Hepatic stellate cell (primary cell): ENCODE measurements at places on chromosomes 16 and 17.

GRCh38 chr16:24217461-24217860, 38.7 kb upstream of the CACNG3 start:
- DNase-seq: no peak

- no peak for DNase-seq
These were observed 69.5 kb downstream of the AMFR start for GRCh38 chr16:56355786-56356275.

DNA sequence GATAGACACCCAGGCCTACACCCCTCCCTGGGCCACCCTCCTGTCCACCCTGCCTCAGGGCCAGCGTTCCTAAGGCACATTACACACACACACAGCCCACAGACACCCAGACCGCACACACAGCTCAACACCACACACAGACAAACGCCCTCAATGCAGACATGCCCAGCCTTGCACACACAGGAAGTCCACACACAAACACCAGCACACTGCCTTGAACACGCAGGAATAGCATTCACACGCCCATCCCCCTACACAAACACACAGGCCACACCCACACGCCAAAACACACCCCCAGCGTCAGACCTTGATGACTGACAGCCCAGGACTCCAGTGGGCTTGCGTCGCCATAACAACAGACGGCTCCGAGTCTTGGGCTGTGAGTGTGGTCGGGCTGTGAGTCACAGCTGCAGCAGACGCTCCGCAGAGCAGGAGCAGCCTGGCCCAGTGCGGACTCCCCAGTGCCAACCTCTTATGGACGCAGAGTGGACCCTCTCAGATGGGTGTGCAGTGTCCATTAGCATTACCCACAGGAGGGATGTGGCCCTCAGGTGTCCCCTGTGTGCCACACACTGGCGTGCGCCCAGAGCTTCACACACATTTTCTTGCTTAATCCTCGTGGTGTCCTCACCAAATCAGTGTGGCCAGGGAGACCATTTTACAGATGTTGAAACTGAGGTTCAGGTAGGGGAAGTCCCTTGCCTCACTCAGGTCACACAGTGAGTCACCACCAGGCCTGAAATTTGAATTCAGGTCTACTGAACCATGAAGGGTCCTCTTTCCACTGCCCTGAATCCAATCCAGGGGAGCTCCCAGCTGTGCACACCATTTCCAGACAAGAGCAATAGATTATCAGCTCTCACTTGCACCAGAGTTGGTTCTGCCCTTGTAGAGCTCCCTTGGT, 17.8 kb upstream of the RAI1 start:
- peak; percentile 99 for DNase-seq

DNA sequence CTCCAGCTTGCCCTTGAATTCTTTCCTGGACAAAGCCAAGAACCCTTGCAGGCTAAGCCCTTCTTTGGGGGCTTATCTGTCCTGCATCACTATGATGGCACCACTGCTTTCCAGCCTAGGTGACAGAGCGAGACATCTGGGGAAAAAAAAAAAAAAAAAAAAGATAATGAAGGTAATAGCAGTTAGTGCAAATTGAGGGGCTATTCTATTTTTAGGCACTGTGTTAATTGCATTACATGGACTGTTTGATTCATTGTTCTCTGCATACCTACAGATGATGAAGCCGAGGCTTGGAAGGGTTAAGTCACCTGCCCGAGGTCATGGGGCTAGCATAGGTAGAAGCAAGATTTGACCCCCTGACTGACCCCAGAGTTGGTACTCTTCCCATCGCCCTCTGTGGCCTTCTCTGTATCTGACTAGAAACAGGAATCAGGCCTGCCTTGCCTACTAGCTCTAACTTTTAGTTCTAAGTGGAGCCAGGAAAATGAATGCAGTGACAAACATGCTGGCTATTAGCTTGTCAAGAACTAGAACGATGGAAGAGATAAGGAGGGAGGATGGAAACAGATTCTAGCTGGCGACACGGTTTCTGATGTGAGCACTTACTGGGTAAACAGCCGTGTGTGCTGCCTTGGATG, 312.1 kb downstream of the SNX29 start:
- no peak for DNase-seq

DNA sequence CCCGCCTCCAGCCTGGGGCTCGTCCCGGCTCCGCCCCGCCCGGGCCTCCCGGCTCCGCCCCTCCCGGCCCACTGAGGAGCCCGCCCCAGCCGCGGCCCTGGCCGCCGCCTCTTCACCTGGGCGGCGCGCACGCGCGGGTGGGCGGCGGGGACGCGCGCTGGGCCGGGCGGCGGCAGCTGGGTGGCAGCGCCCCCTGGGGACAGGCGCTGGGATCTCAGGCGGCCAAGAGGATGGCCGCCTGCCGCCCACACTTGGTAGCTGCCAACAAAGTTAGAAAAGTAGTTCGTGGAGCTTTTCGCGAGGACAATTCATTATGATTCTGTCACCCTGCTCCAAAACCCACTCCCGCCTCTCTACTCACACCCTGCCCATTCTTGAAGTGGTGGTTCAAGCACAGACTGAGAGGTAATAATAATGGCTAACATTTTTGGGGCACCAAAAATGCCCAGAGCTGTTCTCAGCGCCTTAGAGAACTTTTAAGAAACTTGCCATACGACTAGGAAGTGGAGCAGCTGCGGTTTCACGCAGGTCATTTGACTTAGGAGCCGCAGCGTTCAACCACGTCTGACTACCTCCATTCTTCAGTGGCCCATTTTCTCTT, 340 bp upstream of the MYO1D start:
- DNase-seq: peak; percentile 89

DNA sequence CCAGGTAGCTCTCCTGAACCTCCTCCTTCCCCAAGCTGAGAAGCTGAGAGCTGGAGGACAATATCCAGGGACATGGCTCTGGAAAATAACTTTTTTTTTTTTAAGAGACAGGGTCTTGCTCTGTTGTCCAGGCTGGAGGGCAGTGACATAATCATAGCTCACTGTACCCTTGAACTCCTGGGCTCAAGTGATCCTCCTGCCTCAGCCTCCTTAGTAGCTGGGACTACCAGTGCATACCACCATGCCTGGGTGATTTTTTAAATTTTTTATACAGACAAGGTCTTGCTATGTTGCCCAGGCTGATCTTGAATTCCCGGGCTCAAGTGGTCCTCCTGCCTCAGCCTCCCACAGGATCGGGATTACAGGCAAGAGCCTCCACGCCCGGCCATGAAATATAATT, 6.2 kb downstream of the SLC46A1 start:
- no peak for DNase-seq

- no peak for DNase-seq
These were observed 3.5 kb upstream of the CDH13 start for GRCh38 chr16:82623241-82623640.

DNA sequence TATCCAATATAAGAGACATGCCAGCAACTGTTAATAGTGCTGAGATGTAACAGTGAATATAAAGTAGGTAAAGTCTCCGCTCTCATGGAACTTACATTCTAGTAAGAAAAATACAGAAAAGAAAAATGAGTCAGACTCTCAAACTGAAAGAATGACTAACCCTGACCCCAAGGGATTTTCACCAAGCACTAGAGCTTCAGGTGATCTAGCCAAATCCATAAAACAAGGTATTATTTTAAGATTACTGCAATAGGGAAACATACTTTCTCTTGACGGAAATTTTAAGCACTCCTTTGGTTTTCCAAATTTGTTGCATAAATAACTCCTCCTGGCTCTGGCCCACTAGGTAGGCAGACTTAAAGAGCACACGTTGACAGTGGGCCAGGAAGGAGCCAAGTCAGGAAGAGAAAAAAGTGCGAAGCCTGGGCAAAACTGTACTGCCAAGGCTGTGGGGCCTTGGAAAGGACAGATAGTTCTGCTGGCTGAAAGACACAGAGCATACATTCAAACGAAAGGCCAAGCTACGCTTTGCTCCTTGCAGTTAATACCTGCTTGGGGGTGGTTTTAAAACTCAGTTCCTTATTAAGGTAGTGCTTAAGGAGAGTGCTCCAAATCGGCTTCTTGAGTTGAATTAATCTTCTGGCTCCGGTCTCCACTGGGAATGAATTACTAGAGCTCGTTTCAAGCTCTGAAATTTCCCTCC, 1.4 kb downstream of the GOT2 start:
- DNase-seq: peak; percentile 22

DNA sequence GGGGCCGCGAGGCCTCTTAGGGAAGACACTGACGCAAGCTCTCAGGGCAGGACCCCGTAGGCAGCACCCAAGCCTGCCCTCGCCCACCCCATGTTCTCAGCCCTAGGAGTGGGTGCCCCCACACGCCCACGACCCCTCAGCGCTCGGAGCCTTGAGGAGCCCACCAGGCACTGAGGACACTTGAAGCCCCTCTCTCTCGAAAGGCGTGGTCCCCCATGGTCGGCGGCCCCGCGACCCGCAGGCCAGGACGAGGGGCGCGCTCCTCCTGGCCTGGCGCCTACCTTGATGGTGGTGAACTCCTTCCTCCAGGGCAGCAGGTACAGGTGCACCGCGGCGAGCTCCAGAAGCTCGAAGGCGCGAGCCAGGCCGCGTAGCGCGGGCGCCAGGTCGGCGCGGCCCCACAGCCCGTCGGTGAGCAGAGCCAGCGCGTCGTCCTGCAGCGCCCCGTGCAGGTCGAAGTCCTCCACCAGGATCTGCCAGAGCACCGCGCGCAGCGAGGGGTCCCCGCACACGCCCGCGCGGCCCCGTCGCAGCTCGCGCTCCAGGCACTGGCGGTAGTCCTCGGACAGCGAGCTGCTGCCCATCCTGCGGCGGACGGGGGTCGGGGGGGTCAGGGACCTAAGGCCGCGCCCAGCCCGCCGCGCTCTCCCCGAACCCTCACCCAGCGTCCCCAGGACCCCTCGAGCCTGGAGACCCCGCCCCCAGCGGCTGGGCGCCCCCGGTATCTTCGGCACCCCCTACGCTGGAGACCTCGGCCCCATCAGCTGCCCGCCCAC, 668 bp downstream of the SPATA2L start:
- DNase-seq: peak; percentile 63

DNA sequence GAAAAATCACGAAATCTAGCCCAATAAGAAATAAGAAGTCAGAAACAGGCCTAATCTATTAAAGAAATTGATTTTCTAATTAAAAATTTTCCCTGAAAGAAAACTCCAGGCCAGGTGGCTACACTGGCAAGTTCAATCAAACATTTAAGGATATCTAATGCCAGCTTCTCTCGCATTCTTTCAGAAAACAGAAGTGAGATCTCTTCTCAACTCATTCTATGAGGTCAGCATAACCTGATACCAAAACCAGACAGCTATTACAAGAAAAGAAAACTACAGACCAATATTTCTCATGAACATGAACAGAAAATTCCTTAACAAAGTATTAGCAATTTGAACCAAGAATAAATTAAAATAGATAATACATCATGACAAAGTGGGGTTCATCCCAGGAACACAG, 52.4 kb downstream of the AXIN2 start:
- no peak for DNase-seq

- DNase-seq: no peak
These were observed 160.8 kb downstream of the SHISA9 start for GRCh38 chr16:13062219-13062618.

GRCh38 chr17:81094509-81095382, 59.8 kb downstream of the BAIAP2 start:
- peak; percentile 100 for DNase-seq

DNA sequence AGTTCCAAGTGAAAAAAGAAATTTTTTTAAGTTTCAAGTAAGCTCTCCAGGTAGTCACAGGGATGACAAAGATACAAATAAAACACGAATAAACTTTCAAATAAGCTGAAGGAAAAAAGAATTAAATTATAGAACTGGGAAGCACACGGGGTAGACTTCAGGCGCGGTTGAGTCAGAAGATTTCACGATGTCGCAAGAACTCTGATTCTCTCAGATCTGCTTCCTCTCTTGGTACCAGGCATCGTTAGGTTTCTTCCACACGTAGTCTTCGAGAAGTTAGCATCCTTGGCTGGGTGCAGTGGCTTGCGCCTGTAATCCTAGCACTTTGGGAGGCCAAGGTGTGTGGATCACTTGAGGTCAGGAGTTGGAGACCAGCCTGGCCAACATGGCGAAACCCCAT, 784.1 kb upstream of the RBFOX1 start:
- no peak for DNase-seq

DNA sequence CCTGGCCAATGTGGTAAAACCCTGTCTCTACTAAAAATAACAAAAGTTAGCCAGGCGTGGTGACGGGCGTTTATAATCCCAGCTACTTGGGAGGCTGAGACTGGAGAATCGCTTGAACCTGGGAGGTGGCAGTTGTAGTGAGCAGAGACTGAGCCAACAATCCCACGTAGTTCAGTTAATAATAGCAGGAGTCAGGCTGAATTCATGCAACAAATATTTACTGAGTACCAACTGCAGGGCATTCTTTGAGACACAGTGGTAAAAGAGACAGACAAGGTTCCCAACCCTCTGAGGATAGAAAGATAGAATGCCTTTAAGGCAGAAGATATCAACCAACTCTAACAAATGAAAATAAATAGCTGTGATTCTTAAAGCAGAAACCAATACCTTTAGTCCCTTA, 39.1 kb downstream of the SPOP start:
- DNase-seq: no peak

DNA sequence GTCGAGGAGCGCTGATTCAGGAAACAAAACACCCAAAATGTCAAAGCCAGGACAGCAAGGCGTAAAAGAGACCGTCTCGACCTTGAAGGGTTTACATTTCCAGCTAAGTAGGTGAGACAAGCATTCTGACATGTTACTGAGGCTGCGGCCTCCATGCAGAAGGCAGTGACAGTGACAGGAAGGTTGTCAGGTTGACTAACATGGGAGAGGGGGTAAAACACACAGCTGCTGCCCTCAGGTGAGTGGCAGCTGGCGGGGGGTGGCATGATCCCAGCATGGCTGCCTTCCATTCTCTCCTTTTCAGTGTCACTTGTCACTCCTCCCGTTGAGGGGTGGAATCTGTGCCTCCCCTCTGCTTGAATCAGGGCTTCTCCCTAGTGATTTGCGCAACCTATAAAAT, 31.9 kb upstream of the CRHR1 start:
- no peak for DNase-seq

- no peak for DNase-seq
These were observed 17.5 kb downstream of the RHOT1 start for GRCh38 chr17:32159586-32160438.

DNA sequence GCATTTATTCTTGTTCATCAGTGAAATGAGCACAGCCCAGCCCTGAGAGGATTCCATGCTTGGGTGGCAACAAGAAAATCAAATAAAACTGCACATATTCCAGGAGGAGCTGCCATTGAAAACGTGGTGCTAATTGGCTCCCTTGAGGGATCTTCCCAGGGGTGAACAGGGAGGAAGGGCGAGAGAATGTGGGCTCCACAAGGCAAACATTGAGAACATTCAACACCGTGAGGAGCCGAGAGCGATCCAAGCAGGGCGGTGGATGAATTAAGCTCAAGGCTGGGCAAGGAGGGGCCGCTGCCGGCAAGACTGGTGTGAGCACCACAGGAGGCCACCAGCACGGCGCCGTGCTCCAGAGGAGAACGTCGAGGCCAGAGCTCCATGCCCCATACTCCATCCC, 166.9 kb downstream of the C16orf95 start:
- no peak for DNase-seq

DNA sequence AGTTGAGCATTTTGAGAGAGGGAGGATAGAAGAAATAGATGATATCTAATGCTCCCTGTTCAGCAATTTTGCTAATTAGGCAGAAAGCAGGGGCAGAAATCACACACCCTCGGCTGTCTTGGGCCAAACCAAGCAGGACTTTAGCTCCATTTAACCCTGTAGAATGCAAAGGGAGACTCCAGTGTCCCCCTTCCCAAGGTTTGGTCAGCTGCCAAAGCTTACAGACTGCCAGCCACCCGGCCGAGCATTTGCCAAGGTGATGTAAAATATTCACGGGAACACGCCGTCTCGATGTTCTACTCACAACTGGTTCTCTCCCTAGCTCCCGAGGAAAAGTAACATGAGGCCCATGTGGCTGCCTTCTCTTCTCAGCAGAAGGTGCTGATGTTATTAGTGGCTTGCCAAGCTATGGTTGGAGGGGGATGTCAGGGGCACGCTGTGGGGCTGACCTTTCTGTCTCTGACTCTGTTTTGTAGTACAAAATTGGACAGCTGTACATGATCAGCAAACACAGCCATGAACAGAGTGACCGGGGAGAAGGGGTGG, 155.3 kb downstream of the PITPNC1 start:
- no peak for DNase-seq
